ENCODE measurements at places on chromosomes 2 and 18. TPM values are rescaled to one million over a fixed set of nuclear protein-coding genes. Genes with fewer than 3 reads are reported as not detected.

GRCh38 chr2:207241198-207241597 lies 75.5 kb upstream of the KLF7 start:
- no peak for DNase-seq

GRCh38 chr2:53432936-53433335 lies 334.7 kb upstream of the CHAC2 start:
- DNase-seq = no peak

Gene IKZF2
- 9.6 TPM for total RNA-seq

DNA sequence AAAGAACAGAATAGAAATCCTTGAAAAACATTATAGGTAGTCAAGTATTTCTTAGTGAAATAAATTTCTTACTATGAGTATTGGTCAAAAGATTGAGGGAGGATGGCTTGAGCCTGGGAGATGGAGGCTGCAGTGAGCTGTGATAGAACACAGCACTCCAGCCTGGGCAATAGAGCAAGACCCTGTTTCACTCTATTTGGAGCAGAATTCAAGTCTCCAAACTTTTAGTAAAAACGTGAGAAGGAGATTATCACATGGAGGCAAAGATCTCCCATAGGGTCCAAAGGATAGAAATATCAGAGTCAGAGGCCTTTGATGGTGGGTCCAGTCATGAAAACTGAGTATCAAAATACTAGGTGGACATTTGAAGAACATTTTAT lies 2.4 kb upstream of the MYL12A start:
- no peak for DNase-seq

DNA sequence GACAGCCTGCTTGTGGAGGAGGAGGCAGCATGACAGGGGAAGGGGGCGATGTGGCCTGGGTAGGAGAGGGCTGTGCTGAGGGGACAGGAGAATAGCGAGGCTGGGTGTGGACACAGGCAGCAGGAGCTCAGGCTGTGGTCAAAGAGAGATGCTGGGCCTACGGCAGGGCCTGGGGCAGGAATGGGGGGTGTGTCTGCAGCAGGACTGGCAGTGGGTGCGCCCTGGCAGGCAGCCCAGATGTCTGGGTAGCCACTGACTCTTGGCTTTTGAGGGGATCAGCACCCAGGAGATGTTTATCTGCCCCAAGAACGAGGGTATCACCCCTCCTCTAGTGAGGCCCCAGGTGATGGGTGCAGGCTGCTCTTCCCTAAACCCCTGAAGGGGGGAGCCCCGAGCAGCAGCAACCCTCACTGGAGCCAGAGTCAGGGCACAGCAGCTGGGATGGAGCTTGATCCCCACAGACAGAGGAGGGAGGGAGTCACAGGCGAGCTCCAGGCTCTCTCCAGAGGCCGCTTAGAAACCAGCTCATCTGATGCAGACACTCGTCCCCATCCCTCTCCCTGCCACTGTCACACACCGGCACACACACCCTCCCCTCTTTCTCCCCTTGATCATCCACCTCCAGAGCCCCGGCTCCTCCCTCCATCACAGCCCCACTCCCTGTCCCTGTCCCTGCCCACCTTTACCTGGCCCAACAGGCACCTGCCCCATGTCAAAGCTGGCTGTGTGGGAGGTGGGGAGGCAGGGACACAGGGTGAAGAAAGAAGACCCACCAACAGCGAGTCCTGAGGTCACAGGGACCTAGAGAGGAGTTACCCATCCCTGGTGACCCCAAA lies 29.8 kb upstream of the TNS1 start:
- DNase-seq = no peak
